ENCODE measurements at places on chromosomes 5 and 9.

- DNase-seq, result no peak
Observed at GRCh38 chr9:68966496-68966944, 47.4 kb downstream of the PRKACG start.

- no peak for DNase-seq
Observed at GRCh38 chr9:69139596-69139995, 34.5 kb upstream of the TJP2 start.

DNA sequence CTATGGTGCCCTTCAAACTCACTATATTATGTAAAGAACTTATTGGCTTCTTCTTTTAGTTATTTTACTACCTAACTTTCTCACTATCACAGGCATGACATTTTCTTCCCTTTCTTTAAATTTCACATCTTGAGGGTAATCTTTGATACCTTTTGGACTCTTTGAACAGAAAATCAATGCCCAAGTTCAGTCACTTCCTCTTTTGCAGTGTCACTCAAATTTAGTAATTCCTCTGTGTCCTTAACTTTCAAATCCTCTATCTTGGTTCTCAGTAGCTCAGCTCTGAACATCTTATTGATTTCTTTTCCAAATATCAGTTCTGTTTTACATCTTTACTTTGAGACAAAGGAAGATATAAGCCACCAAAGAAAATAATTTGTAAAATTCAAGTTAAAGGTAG, 25.5 kb downstream of the CNTLN start:
- no peak for DNase-seq

GRCh38 chr9:137136261-137136880, 2.6 kb upstream of the GRIN1 start:
- DNase-seq, result no peak

DNA sequence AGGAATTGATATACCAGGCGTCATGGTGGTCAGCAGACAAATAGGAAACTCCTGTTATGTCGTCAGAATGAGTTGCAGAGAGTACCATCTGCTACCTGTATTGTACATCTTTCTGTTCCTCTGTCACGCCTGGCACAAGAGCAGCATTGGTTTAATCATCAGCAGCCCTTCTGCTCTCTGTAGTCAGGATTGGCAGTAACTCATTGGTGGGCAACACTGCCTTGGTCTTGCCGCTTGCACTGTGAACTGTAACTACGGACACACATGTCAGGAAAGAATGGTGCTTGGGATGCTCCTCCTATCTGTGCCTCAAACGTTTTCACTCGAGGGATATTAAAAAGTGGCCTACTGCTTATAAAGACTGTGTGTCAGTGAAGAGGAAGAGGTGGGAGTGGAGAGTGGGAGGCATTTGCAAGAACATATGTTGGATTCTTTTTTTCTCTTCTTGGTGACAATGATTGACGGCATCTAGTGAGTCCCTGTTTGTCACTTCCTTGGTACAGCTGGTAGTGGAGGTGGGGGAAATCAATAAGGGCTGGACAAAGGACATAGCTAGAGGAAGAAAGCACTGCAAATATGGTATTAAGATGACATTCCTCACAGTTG, 76.6 kb downstream of the F2RL2 start:
- no peak for DNase-seq

DNA sequence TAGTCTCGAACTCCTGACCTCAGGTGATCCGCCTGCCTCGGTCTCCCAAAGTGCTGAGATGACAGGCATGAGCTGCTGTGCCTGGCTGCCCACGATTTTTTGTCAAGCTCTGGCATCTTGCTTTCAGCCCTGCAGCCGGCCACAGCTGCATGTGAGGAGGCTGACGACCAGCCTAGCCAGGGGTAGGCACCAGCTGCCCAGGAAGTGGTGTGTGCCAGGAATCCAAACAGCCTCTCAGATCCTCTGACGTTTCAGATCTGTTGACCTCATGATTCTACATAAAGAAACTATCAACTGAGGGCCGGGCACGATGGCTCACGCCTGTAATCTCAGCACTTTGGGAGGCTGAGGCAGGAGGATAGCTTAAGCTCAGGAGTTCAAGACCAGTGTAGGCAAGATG, 19.0 kb downstream of the DYNC2I2 start:
- no peak for DNase-seq

GRCh38 chr5:154947778-154948177, 6.9 kb downstream of the MRPL22 start:
- DNase-seq, result no peak

- DNase-seq, result no peak
Observed at GRCh38 chr9:89806371-89807100, 201.7 kb downstream of the GADD45G start.

GRCh38 chr9:134314039-134314949, 12.0 kb upstream of the RXRA start:
- DNase-seq, result no peak
